ENCODE measurements at places on chromosomes 12 and 14. TPM values are rescaled to one million over a fixed set of nuclear protein-coding genes. Genes with fewer than 3 reads are reported as not detected.

The GPRC5D gene
- not detected for total RNA-seq

The AQP2 gene
- total RNA-seq, result not detected

- no peak for DNase-seq
- no peaks in the 10 kb centered on the region for H3K27me3 ChIP-seq
- no peaks in the 10 kb centered on the region for H3K4me1 ChIP-seq
- H3K27ac ChIP-seq, result no peak overlapping the region
Observed at GRCh38 chr12:94227066-94227465, 78.7 kb downstream of the PLXNC1 start.

- H3K36me3 ChIP-seq, result no peaks in the 10 kb centered on the region
- H3K4me3 ChIP-seq, result no peak overlapping the region
- H3K4me1 ChIP-seq, result no peaks in the 10 kb centered on the region
- DNase-seq, result no peak
Observed at GRCh38 chr14:103110681-103111231, 12.5 kb upstream of the TNFAIP2 start.

GRCh38 chr12:2877953-2878732, 1.1 kb downstream of the RHNO1 start:
- peak overlapping the region; percentile 88 for H3K27ac ChIP-seq
- peak overlapping the region; percentile 82 for H3K4me3 ChIP-seq
- H3K27me3 ChIP-seq, result no peaks in the 10 kb centered on the region
- H3K36me3 ChIP-seq, result no peaks in the 10 kb centered on the region

- H3K27ac ChIP-seq, result no peak overlapping the region
- no peak for DNase-seq
Observed at GRCh38 chr12:102806592-102806991, 110.5 kb downstream of the PAH start.

- H3K27me3 ChIP-seq, result no peaks in the 10 kb centered on the region
- DNase-seq, result no peak
- H3K27ac ChIP-seq, result 0 out of 2 replicates have a peak overlapping the region, but pooled peaks have one; percentile 0
- H3K4me3 ChIP-seq, result no peak overlapping the region
Observed at GRCh38 chr14:92460541-92460915, 53.1 kb upstream of the RIN3 start.

GRCh38 chr14:103867020-103867419, 19.6 kb upstream of the PPP1R13B start:
- H3K4me1 ChIP-seq, result no peaks in the 10 kb centered on the region
- H3K36me3 ChIP-seq, result no peaks in the 10 kb centered on the region
- no peak overlapping the region for H3K4me3 ChIP-seq
